Thoracic aorta endothelial cell (primary cell): ENCODE measurements at places on chromosomes 6 and 20. TPM values are rescaled to one million over a fixed set of nuclear protein-coding genes. Genes with fewer than 3 reads are reported as not detected.

BCAS1 gene
- under 0.01 TPM in 1 of 2 replicates, not detected in the other for total RNA-seq

TREML2 gene
- not detected in 2 replicates for total RNA-seq

KIAA1755 gene
- 0.14 and 0.27 TPM in 2 replicates for total RNA-seq

RHAG gene
- not detected in 2 replicates for total RNA-seq

ZSCAN23 gene
- total RNA-seq, result 0.65 and 1.5 TPM in 2 replicates

TULP4 gene
- total RNA-seq, result 96.2 and 113 TPM in 2 replicates

PPP1R14C gene
- total RNA-seq, result not detected in 2 replicates

GNMT gene
- total RNA-seq, result 0.13 TPM in 1 of 2 replicates, not detected in the other

BFSP1 gene
- 2.3 and 3.3 TPM in 2 replicates for total RNA-seq

WFDC12 gene
- not detected in 2 replicates for total RNA-seq

SHLD1 gene
- 1.5 and 3.9 TPM in 2 replicates for total RNA-seq

NCOA3 gene
- total RNA-seq, result 43.6 and 48.3 TPM in 2 replicates

NKAPL gene
- 0.43 and 0.80 TPM in 2 replicates for total RNA-seq

C6orf47 gene
- 11.8 and 12.0 TPM in 2 replicates for total RNA-seq

OXT gene
- total RNA-seq, result not detected in 2 replicates

GPX5 gene
- not detected in 2 replicates for total RNA-seq

GRIK2 gene
- total RNA-seq, result not detected in 2 replicates

PTPRT gene
- not detected in 2 replicates for total RNA-seq

BMP6 gene
- total RNA-seq, result 203 and 233 TPM in 2 replicates
